ENCODE measurements at places on chromosomes 2 and 18.

- no peak for DNase-seq
Measured at GRCh38 chr2:71721362-71721665, 268.0 kb downstream of the DYSF start.

DNA sequence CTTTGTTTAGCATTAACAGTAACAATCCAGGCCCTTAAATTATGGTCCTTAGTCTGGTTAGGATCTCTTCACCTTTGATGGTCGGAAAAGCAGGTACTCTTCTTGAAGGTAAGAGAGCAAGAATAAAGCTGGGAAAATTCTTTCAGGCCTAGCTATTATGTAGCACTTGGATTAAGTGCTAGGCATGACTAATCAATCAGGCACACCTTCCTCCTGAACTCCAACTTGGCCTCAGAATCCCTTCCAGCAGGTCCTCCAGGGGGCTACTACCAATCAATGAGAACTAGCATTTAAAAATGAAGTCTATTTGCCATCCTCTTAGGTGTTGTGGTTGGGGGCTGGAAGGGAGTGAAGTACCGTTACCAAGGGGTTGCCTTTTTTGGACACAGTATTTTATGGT is 3.7 kb downstream of the SMYD1 start:
- no peak for DNase-seq

DNA sequence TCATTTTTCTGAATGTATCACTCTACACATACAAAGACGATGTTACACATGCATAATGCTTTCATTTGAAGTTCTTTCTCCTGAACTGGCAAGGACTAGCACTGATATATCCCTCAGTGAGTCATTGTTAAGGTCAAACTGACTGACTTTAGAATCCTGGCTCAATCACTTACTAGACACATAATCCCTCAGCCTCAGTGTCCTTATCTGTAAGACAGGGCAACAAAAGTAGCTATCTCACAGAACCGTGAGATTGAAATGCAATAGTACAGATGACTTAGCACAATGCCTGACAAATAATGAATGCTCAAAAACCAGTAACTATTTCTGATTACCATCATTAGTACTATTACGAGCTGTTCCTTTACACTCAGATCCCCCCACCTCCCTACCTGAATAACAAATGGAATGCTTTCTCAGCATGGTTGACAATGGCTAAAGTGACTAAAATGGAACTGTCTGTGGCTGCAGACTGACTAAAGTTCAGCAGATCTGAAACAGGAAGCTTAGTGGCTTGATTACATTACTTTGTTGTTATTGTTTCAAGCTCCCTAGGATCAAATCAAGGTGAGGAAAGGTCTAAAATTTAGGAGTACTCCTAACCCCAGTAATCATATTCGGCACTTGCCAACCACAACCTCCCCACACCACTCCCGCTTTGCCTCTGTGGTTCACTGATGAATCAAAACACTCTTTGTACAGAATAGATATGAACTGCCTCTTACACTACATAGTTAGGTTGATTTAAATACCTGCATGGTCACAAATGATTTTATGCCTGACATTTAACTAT is 35.8 kb upstream of the CACNB4 start:
- peak; percentile 42 for DNase-seq

- DNase-seq: no peak
Measured at GRCh38 chr2:3356799-3357198, 20.8 kb downstream of the EIPR1 start.

GRCh38 chr18:6021306-6022073 is 126.2 kb upstream of the TMEM200C start:
- DNase-seq: no peak

GRCh38 chr2:236109473-236109872 is 58.7 kb downstream of the GBX2 start:
- no peak for DNase-seq

DNA sequence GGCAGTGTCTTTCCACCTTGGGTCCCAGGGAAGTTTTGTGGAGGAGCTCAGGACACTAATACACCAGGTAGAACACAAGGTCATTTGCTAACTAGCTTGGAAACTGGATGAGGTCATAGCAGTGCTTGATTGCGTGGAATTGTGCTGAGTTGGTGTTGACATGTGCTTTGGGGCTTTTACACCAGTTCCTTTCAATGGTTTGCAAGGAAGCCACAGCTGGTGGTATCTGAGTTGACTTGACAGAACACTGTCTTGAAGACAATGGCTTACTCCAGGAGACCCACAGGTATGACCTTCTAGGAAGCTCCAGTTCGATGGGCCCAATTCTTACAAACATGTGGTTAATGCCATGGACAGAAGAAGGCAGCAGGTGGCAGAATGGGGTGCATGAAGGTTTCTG is 5.9 kb downstream of the CTLA4 start:
- DNase-seq: no peak

DNA sequence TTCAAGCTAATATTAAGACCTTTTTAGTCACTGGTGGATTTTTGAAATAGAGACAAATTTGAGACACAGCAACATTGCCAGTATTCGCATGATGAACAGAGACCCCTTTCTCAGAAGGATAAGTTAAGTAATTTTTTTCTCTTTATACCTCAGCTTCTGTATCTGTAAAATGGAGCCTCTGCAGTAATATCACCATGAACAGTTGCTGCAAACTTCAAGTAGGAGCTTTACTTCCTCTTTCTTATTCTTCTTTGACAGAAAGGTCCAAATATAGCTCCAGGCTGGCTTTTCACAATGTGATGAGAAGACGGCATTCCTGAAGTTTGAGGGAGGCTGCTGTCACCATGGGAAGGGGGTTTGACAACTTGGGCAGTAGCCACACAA is 158.7 kb downstream of the TDRD15 start:
- no peak for DNase-seq

DNA sequence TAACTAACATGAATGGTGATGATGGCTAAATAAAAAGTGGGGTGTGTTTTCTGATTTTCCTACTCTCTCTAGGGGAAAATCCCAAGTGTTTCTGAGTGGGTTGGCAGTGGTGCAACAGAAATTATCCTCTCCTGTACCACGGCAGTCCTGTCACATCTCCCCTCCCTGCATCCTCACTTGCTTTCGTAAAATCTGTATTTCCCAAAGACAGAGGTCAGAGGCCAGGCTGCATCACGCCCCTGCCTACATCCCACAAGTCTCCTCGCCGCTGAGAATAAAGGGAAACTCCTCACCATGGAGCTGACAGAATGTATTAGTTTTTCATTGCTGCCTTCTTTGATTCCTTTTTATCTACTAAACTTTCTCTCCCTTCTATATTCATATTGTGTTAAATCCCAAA is 13.1 kb downstream of the FBLN7 start:
- DNase-seq: no peak

DNA sequence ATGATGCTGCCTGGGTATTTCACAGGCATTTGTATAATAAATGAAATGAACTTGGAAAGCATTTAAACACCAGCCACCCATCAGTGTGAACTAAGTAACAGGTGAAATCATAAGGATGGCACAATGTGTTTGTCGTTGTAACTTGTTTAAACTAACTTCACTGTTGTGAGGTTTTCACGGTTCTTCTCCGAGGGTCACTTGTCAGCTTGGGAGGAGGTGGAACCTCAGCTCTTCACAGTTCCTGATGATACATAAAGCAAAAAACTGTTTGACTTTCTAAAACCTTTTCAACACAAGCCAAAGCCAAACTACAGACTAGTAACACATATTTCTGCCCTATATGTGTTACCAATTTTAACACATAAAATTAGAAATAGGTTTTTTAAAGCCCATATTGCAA is 13.1 kb downstream of the TMEM18 start:
- no peak for DNase-seq

GRCh38 chr2:180539541-180539940 is 440.9 kb upstream of the UBE2E3 start:
- DNase-seq: no peak

DNA sequence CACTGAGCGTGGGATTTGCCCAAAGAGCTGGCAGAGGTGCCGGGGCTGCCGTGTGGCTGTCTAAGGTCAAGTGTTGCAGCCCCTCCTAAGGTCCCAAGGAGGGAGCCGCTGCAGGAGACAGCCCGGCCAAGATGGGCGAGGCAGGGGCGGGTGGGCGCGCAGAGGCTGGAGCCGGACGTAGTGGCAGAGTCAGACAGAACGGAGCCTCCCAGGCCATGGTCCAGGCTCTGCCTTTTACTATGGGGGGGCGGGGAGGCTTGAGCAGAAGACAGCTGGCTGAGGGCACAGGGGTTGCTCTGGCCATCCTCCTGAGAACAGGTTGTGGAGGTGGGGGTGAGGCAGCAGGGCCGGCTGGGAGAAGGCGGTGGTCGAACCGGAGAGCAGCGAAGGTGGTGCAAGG is 27.5 kb upstream of the PRLH start:
- no peak for DNase-seq

- no peak for DNase-seq
Measured at GRCh38 chr2:152716805-152717227, 445 bp downstream of the PRPF40A start.

DNA sequence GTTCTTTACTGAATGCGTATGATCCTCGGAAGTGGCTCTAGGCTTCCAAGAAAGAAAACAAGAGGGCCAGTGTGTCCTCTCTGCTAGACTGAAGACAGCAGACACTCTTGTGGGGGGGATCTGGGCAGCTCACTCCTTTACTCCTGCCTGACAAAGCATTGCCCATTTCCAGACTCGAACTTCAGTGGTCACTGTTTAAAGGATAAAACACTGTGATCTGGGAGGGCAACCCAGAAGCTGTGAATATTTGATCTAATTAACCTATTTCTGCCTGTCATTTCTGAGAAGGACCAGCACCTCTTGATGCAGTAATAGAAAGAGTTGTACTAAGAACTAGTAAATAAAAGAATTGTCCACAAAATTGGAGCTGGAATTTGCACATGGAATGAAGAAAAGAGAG is 24.5 kb upstream of the CCDC68 start:
- DNase-seq: no peak

- DNase-seq: peak; percentile 7
Measured at GRCh38 chr2:171592036-171592555, 69.8 kb downstream of the CYBRD1 start.

- DNase-seq: no peak
Measured at GRCh38 chr2:79774016-79774415, 261.2 kb downstream of the CTNNA2 start.
